ENCODE measurements at places on chromosomes 2 and 18. TPM values are rescaled to one million over a fixed set of nuclear protein-coding genes. Genes with fewer than 3 reads are reported as not detected.

The CNGA3 gene
- total RNA-seq: not detected

The INHBB gene
- total RNA-seq: not detected

The SH3RF3 gene
- total RNA-seq: 0.12 TPM

The TSHZ1 gene
- 9.0 TPM for total RNA-seq

The GNAL gene
- total RNA-seq: 0.12 TPM

The UNC80 gene
- not detected for total RNA-seq

The SERPINB13 gene
- total RNA-seq: not detected

The RAMP1 gene
- total RNA-seq: 12.4 TPM

The ZSWIM2 gene
- not detected for total RNA-seq

The RSAD2 gene
- total RNA-seq: 1.5 TPM

GRCh38 chr2:4628998-4629501 lies 925.7 kb downstream of the DCDC2C start:
- H3K4me1 ChIP-seq: no peaks in the 10 kb centered on the region
- H3K36me3 ChIP-seq: no peaks in the 10 kb centered on the region
- no peak for DNase-seq
- no peak overlapping the region for H3K27ac ChIP-seq
- no peak overlapping the region for H3K4me3 ChIP-seq
- no peaks in the 10 kb centered on the region for H3K27me3 ChIP-seq

GRCh38 chr2:67516899-67517530 lies 119.9 kb downstream of the ETAA1 start:
- no peak overlapping the region for H3K27ac ChIP-seq
- no peaks in the 10 kb centered on the region for H3K27me3 ChIP-seq
- H3K36me3 ChIP-seq: no peaks in the 10 kb centered on the region
- DNase-seq: no peak
- no peak overlapping the region for H3K4me3 ChIP-seq
- no peaks in the 10 kb centered on the region for H3K4me1 ChIP-seq

- H3K27me3 ChIP-seq: no peaks in the 10 kb centered on the region
- peaks cover 8% of the 10 kb centered on the region for H3K4me1 ChIP-seq
- no peak overlapping the region for H3K27ac ChIP-seq
- no peak overlapping the region for H3K4me3 ChIP-seq
These were observed 459.0 kb downstream of the BCL11A start for GRCh38 chr2:60094450-60094929.

- H3K4me1 ChIP-seq: no peaks in the 10 kb centered on the region
- no peak overlapping the region for H3K4me3 ChIP-seq
These were observed 898.9 kb downstream of the CPS1 start for GRCh38 chr2:211455216-211455841.

DNA sequence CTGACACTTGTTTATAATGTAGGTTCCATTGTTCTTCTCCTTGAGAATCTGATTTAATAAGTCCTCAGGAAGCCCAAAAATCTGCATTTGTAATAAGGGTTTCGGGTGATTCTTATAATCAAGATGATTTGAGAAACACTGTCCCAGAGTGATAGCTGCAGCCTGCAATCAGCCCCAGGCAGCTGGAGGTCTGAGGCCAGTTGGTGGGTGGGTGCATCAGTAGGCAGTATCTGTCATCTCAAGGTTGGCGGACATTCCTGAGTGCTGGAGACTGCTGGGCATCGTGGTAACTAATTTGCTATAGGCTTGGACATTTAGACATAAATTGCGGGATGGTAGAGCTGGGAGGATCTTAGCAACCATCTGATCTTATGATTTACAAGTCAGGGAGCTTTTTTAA lies 2.7 kb upstream of the IL18RAP start:
- no peak for DNase-seq
- no peaks in the 10 kb centered on the region for H3K36me3 ChIP-seq
- no peak overlapping the region for H3K4me3 ChIP-seq
- H3K4me1 ChIP-seq: peaks cover 35% of the 10 kb centered on the region
- no peak overlapping the region for H3K27ac ChIP-seq
- H3K27me3 ChIP-seq: no peaks in the 10 kb centered on the region

- no peak for DNase-seq
- H3K36me3 ChIP-seq: no peaks in the 10 kb centered on the region
- no peaks in the 10 kb centered on the region for H3K27me3 ChIP-seq
- no peak overlapping the region for H3K27ac ChIP-seq
These were observed 124.2 kb downstream of the LPIN1 start for GRCh38 chr2:11870584-11870983.

- no peaks in the 10 kb centered on the region for H3K36me3 ChIP-seq
- H3K27ac ChIP-seq: no peak overlapping the region
- DNase-seq: no peak
- no peaks in the 10 kb centered on the region for H3K27me3 ChIP-seq
- no peak overlapping the region for H3K4me3 ChIP-seq
These were observed 71.9 kb downstream of the TNFRSF11A start for GRCh38 chr18:62396967-62397366.

DNA sequence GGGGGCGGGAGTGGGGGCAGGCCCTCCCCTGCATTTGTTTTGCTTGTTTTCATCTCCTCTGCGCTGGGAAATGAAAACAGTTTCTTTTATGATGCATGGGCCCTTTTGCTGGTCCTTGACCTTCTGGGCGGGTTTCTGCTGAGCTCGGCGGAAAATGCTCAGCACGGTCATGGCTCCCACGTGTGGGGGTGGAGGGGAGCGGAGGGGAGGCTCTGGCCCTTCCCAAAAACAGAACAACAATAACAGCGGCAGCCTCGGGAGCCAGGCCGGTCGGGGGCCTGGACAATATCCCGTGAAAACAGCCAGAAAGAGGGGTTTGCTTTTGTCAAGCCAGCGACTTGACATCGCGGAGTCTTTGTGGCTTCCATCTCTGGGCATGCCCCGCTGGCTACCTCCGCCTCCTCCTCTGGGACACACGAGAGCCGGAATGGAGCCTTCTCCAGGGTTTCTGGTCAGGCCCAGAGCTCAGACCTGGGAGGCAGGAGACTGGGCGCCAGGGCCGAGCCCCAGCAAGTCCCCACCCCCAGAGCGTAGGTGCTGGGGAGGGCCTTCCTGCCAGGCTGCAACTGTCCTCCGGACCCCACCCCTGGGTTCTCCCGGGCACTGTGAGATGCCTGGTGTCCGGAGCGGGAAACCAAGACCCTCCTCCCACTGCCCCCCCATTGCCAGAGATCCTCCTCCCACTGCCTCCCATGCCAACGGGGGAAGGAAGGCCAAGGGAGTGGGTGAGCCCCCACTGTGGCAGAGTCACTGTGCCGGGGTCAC lies 35.9 kb upstream of the SNED1 start:
- no peak overlapping the region for H3K4me3 ChIP-seq
- H3K4me1 ChIP-seq: no peaks in the 10 kb centered on the region
- H3K27ac ChIP-seq: no peak overlapping the region

DNA sequence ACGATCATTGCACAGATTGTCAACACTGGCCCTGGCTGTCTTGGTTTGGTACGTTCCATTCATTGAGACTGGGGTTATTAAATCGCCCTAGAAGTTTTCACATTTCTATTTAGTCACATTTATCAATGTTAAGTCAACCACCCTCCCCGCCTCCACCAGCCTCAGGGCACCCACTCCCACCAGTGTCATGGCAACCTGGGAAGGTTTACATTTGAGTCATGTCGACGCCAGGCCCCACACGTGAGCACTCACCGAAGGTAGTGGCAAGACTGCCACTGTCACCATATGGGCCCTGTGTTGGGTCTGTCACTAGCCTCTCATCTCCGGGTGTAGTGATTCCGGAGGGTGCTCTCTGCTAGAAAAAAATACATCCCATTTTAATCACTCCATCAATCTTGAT lies 194.2 kb downstream of the TWIST2 start:
- H3K27me3 ChIP-seq: no peaks in the 10 kb centered on the region
- no peaks in the 10 kb centered on the region for H3K36me3 ChIP-seq
- no peak for DNase-seq
- no peak overlapping the region for H3K4me3 ChIP-seq

GRCh38 chr2:179849719-179850118 lies 11.7 kb downstream of the ZNF385B start:
- no peak for DNase-seq
- no peaks in the 10 kb centered on the region for H3K36me3 ChIP-seq
- no peak overlapping the region for H3K27ac ChIP-seq
- H3K27me3 ChIP-seq: no peaks in the 10 kb centered on the region
- no peaks in the 10 kb centered on the region for H3K4me1 ChIP-seq

DNA sequence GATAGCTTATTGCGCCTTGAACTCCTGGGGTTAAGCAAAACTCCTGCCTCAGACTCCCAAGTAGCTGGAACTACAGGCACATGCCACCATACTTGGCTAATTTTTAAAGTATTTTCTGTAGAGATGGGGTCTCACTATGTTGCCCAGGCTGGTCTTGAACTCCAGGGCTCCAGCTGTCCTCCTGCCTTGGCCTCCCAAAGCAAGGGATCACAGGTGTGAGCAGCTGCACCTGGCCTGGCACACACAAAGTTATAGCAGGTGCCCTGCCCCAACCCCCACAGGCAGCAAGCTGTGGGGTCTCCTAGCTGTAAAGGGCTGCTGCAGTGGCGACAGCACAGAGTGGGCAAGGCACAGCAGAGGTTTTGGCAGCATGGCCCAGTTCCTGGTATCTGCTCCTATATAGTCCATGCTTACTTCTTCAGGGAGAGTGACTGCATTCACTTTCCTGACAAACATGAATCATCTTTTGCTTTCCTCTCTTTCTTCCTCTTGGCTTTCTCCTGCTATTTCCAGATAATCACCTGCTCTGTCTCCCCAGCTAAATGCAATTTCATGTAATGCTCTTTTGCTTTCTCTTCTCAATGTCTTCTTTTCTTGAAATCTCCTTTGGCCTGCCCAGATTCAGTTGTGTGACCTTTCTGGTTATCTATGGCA lies 27.3 kb upstream of the METAP1D start:
- H3K4me3 ChIP-seq: no peak overlapping the region
- H3K27me3 ChIP-seq: no peaks in the 10 kb centered on the region

DNA sequence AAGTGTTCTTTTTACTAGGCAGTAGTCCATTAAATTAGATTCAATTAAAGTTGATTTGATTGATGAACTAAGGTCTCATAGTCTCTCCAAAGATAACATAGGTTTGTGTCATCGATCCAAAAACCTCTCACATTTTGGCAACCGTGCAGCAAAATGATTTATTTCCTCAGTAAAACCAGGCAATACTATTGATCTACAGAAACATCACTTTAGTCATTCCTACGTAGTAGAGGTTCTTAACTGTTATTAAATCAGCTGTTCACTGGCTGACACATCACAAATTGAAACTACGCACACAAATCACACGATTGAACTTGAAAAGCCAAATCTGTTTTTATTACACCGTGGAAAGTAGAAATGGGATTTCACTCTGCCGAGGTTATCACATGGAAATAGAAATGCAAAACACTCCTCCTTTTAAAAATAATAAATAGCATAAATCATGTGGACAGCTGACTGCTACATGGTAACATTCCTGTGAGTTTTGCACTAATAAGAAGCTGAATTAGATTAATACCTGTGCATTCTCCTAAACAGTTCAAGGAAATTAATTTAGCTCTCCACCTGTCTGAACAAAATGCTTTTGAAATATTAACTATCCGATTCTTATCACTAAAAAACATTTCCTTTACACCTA lies 262.5 kb downstream of the CDH20 start:
- no peak overlapping the region for H3K4me3 ChIP-seq
- DNase-seq: no peak

DNA sequence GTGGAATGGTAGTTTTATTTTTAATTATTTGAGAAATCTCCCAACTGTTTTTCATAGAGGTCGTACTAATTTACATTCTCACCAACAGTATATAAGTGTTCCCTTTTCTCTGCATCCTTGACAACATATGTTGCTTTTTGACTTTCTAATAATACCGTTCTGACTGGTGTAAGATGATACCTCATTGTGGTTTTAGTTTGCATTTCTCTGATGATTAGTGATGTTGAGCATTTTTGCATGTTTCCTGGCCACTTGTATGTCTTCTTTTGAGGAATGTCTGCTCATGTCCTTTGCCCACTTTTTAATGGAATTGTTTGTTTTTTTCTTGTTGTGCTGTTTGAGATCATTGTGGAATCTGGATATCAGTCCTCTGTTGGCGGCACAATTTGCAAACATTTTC lies 242.5 kb downstream of the ZNF521 start:
- no peaks in the 10 kb centered on the region for H3K4me1 ChIP-seq
- no peak for DNase-seq
- H3K4me3 ChIP-seq: no peak overlapping the region
- no peaks in the 10 kb centered on the region for H3K36me3 ChIP-seq
- H3K27me3 ChIP-seq: no peaks in the 10 kb centered on the region

GRCh38 chr2:6353669-6354068 lies 512.0 kb downstream of the CMPK2 start:
- no peak overlapping the region for H3K27ac ChIP-seq
- no peak overlapping the region for H3K4me3 ChIP-seq
- H3K27me3 ChIP-seq: no peaks in the 10 kb centered on the region
- DNase-seq: no peak
- H3K4me1 ChIP-seq: peaks cover 23% of the 10 kb centered on the region

GRCh38 chr2:134570676-134571075 lies 148.1 kb downstream of the TMEM163 start:
- no peak overlapping the region for H3K4me3 ChIP-seq
- peaks cover 4% of the 10 kb centered on the region for H3K4me1 ChIP-seq

- no peaks in the 10 kb centered on the region for H3K27me3 ChIP-seq
- peaks cover 21% of the 10 kb centered on the region for H3K36me3 ChIP-seq
- no peak overlapping the region for H3K4me3 ChIP-seq
- H3K4me1 ChIP-seq: no peaks in the 10 kb centered on the region
- peak; percentile 56 for DNase-seq
- H3K27ac ChIP-seq: no peak overlapping the region
These were observed 22.4 kb downstream of the ARL6IP6 start for GRCh38 chr2:152740743-152741328.

GRCh38 chr2:30421026-30421603 lies 25.9 kb upstream of the LCLAT1 start:
- DNase-seq: no peak
- peak overlapping the region; percentile 64 for H3K27ac ChIP-seq
- H3K4me3 ChIP-seq: no peak overlapping the region
- no peaks in the 10 kb centered on the region for H3K36me3 ChIP-seq

- no peak for DNase-seq
- no peak overlapping the region for H3K27ac ChIP-seq
- H3K27me3 ChIP-seq: peaks cover 5% of the 10 kb centered on the region
- no peaks in the 10 kb centered on the region for H3K4me1 ChIP-seq
- no peak overlapping the region for H3K4me3 ChIP-seq
These were observed 97.9 kb downstream of the ACKR3 start for GRCh38 chr2:236667526-236667925.
